Stimulated activated CD8-positive, alpha-beta memory T cell treated with anti-CD3 and anti-CD28 coated beads, Interleukin-2, amount 100 ng/mL, for 1 hour (primary cell): ENCODE measurements at places on chromosomes 7 and 10.

DNA sequence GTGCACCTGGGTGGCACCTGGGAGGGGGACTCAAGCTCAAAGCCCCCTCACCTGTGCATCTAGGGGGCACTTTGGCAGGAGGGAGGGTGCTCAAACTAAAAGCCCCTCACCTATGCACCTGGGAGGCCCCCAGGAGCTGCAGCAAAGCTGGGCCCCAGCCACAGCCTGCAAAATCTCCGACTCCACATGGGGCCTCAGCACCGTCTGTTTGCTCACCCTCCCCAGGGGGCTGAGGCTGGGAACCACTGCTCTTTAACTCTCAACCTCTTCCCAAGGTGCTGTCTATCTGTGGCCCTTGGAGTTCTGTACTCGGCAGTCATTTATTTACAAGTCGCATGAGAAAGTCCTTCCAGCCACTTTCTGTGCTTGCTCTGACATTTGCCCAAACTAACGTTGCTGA, 458.4 kb downstream of the DNAJB6 start:
- DNase-seq: no peak

DNA sequence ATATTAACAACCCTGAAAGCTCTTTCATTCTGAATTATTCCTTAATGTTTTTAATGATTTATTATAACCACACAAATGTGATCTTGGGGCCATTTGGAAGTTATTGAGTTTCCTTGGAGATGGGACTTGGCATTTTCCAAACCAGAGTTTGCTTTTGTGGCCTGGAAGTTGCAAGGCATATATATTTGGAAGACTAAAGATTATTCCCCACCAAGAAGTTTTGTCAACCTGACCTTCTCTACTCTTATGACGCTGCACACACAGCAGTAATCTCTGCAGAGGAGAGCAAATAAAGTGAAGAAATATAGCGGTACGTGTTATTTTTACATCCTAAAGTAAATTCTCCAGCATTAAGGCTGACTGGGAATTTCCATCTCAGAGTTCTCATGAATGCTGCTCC, 397.0 kb downstream of the LRMDA start:
- DNase-seq: no peak

DNA sequence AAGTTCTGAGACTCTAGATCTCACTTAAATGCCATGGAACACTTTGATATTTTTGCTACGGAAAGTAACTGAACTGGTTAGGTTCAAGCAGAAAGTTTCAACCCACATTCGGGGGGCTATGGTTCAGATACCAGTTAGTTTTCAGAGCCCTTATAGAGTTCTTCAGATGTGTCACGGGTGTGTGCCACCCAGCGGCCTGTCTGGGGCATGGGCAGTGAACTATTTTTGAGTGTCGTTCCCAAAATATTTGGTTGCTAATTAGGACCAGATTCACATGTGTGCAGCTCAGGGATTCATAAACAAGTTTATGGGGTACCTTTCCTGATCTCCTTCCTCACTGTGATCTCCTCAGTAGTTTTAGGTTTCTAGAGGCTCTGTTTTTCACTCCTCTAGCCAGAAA, 271.9 kb downstream of the C7orf25 start:
- DNase-seq: no peak

DNA sequence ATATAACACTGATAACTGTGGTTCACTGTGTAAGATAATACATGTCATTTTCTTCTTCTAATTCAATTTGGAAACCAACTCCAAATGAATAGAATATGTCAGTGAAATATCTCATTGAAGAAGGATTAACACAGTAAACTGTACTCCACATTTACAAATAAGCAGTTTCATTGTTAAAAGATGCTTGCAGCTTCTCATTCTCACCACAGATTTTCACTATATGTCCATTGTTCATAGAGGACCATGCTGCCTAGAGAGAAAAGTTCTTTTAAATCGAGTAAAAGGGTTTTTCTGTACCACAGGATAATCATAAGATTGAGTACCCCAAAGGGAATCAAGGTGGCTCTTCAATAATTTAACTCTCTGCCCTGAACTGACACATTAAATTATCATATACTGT, 165.5 kb downstream of the LRRN3 start:
- no peak for DNase-seq

GRCh38 chr10:86671419-86671818, 3.1 kb downstream of the LDB3 start:
- DNase-seq: no peak

- no peak for DNase-seq
Measured at GRCh38 chr7:117728890-117729624, 144.2 kb downstream of the CTTNBP2 start.
